ENCODE measurements at places on chromosomes 1 and 21. TPM values are rescaled to one million over a fixed set of nuclear protein-coding genes. Genes with fewer than 3 reads are reported as not detected.

The KCNQ4 gene
- 2.1 TPM for total RNA-seq

The SDE2 gene
- total RNA-seq = 16.2 TPM

The FAM131C gene
- total RNA-seq = not detected

The FAM3B gene
- total RNA-seq = 0.98 TPM

The CNIH4 gene
- 60.7 TPM for total RNA-seq

The AMY1B gene
- not detected for total RNA-seq

The ANKRD45 gene
- 1.3 TPM for total RNA-seq

The SYT6 gene
- 0.14 TPM for total RNA-seq

The ATF3 gene
- 58.2 TPM for total RNA-seq

The MLLT11 gene
- total RNA-seq = 0.21 TPM

The TAS1R1 gene
- 0.14 TPM for total RNA-seq

The CXADR gene
- 79.2 TPM for total RNA-seq

The TCP10L gene
- total RNA-seq = not detected

The NR1I3 gene
- not detected for total RNA-seq

The EPHA8 gene
- total RNA-seq = not detected

The C1orf53 gene
- total RNA-seq = 3.1 TPM

Data from left colon (tissue), 2 donors.